ENCODE measurements at places on chromosomes 6 and 20.
A peak's percentile ranks its signal among the peaks of the same experiment; 100 is the strongest.

DNA sequence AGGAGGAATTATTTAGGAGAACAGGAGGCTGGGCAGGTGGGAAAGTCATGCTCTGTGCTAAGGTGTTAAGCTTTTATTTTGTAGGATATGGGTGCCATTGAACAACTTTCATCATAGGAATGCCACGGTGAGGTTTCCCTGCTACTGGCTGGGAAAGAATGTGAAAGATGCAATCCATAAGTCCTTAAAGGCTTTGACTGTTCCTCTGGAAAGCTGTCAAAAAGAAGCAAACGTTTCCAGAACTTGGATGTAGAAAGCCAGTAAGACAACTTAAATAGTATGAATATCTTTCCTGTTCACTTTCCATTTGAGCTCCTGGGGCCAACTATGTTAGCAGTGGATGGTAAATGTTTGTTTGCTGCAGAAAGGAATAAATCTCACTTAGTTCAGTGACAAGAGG is 574.4 kb downstream of the RNF144B start:
- DNase-seq, result no peak

DNA sequence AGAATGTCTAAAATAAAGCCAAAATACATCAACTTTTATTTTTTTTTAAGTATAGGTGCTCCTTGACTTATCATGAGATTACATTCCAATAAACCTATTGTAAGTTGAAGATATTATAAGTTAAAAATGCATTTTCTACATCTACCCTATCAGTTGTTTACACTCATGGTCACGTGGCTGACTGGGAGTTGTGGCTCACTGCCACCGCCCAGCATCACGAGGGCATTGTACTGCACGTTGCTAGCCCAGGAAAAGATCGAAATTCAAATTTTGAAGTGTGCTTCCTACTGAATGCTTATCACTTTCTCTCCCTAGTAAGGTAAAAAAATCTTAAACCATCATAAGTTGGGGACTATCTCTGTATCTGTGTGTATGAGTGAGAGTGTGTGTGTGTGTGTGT is 126.6 kb upstream of the RIN2 start:
- DNase-seq, result no peak

DNA sequence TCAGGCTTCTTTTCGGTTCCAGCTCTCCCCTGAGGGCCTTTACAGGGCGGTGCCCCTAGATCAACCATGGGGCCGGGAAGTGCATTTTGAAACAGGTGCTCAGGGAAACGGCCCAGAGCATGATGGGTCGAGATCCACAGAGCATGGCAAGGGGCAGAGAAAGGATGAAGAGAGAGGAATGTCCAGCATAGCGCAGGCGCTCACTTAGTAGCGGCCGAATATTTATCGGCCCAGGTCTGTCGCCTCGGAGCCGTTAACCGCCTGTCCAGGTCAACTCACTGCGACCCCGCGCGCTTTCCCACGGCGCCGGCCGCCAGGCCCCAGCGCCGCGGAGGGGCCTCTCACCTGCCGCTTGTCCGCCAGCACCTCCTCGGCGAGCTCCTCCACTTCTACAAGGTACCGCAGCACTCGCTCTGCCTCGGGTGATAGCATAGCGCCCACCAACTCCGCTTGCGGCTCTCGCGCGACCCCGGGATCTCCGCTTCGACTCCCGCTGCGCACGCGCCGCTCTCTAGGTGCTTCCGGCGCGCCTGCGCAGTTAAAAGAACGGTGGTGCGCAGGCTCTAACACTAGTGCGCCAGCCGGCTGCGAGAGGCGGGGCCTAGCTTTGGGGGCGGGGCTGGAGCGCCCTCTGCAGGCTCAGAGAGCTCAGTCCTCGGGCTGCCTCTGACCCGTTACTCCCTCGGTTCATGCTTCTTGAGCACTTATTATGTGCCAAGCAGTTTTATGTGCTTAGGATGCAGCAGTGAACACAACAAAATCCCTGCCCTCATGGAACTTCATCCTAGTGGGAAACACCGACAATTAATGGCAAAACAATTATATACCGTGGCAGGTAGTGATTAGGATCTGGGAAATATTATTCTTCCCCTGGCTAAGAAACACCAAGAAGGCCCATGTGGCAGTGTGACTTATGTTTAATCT is at the start of gene PDRG1:
TSS of gene PDRG1 (minus strand) at position 517 of the 924 bp plus-strand sequence. CDS start at position 432, 85 bp downstream.
- peak; percentile 89 for DNase-seq

DNA sequence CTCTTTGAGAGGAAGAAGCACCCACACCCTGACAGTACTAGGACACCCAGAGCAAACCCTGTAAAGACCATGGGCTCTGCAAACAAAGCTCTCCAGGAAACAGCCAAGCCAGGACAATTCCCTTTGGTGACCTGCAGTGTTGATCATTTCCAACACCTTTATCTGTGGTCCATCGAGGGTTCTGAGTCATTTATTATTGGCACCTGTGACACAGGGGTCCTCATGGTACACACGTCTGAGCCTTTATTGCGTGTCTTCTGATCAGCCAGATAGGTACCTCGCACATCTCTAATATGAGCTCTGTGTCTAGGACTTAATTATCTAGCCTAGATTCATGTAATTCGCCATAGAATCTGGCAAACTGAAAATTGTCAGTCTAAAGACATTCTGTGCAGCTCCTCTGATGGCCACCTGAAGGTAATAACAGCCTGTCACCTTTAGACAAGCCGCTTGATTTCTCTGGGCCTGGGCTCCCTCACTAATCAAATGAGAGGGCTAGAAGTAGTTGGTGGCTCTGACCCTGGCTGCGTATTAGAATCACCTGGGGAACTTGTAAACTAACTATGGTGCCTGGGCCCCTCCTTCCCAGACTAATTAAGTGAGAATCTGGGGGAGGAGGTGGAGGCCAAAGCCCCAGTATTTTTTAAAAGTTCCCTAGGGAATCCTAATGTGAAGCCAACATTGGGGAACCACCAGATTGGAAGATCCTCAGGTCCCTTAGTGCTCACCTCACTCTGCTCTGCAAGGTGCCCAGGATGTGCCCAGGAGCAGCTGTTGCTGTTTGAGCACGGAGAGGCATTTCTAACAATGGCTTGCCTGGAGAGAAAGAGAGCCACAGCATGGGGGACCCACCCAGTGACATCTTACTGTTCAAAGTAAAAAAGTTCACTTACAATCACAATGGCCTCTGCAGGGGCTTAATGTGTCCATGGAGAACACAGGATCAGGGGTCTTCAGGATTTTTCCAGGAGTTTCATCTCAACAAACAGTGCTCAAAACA is 122.0 kb upstream of the ARID1B start:
- no peak for DNase-seq

DNA sequence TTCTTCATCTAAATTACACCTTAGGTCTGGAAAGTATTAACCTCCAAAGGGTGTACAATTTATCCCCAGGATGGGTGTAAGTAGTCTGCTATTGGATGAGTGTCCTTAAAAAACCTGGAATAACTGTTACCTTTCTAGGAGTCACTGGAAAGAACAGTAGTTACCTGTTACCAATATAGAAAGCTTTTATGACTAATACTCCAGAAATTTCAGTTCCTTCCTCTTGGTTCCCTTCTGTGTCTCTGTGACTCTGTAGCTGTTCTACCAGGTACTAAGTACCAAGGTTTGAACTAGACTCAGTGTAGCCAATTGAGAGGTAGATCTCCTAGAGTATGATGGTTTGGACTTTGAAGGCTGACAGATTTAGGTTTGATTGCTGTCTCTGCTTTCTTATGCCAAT is 47.0 kb upstream of the TBX18 start:
- DNase-seq, result no peak

- DNase-seq, result no peak
Measured at GRCh38 chr20:42754706-42755105, 435.0 kb downstream of the PTPRT start.

- DNase-seq, result no peak
Measured at GRCh38 chr6:28825732-28826293, 98.0 kb downstream of the TRIM27 start.

- no peak for DNase-seq
Measured at GRCh38 chr6:150887978-150888563, 22.6 kb downstream of the MTHFD1L start.

DNA sequence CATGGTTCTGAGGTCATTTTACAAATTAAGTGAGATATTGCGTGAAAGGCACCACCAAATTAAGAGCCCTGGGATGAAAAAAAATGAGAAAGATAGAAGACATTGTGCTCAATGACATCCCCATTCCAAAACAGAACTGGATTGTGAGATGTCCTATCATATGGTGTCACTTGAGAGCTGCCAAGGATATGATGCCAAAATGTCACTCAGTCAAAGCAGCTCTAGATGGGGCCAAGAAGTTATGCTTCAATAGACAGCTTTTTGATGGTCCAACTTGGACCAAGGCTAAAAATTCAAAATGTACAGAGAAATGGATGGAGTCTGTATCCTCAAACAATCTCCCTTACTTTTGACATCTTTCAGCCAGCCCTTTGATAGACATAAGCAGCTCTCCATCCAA is 180.8 kb downstream of the UST start:
- DNase-seq, result no peak

GRCh38 chr6:23454080-23454976 is 671.7 kb upstream of the NRSN1 start:
- no peak for DNase-seq

GRCh38 chr6:135254471-135254870 is 73.4 kb downstream of the MYB start:
- DNase-seq, result no peak

DNA sequence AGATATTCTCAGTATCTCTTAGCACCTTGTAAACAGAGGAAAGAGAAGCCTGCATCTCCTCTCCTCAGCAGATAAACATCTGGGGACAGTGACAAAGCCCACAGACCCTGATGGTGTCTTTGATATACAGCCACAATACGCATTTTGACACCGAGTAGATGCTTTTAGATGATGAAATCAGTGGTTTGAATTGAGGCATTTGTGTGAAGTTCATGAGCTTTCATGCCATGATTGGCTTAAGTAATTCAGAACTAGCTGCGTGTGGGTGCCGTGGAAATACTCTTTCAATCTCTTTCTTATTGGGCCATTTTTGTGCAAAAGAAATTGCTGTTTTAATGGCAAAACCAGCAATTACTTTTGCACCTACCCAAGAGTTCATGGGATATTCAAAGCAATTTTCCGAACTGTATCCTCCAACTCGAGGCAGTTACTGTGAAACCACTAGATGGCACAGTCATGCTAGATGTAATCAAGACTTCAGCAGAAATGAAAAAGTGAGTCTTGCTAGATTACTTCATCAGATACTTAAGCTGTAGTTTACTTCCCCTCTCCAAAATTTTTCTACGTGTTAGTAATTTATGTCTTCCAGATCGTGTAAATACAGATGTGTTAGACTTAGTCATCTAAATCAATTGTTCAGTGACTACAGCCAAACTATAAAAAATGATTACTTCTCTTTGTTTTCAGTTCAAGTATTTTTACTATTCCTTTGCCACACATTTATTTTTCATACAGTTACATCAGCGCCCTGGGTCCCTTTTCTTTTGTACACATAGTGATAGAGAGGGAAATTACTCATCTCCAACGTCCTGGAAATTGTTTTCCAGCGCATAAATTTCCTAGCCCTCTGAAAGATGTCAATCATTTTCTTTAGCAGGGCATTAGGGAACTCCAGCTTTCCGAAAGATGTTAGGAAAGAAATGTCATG is 49.4 kb downstream of the IYD start:
- peak; percentile 50 for DNase-seq

- DNase-seq, result no peak
Measured at GRCh38 chr6:29651413-29652197, 5.3 kb upstream of the MOG start.

- no peak for DNase-seq
Measured at GRCh38 chr6:160031442-160031841, 62.6 kb downstream of the IGF2R start.

- no peak for DNase-seq
Measured at GRCh38 chr6:169829786-169830185, 78.4 kb downstream of the ERMARD start.
